ENCODE measurements at places on chromosomes 13 and 19. TPM values are rescaled to one million over a fixed set of nuclear protein-coding genes. Genes with fewer than 3 reads are reported as not detected.

GRCh38 chr13:36328821-36329220, 17.4 kb downstream of the SPART start:
- peaks cover 40% of the 10 kb centered on the region for H3K36me3 ChIP-seq
- no peaks in the 10 kb centered on the region for H3K27me3 ChIP-seq
- DNase-seq = no peak
- H3K4me1 ChIP-seq = peaks cover 10% of the 10 kb centered on the region
- H3K4me3 ChIP-seq = no peak overlapping the region

FGF22 gene
- total RNA-seq = not detected

GRCh38 chr13:23622985-23623384, 52.8 kb downstream of the TNFRSF19 start:
- H3K27me3 ChIP-seq = peaks cover 2% of the 10 kb centered on the region
- no peak overlapping the region for H3K4me3 ChIP-seq
- no peak for DNase-seq

SHISA7 gene
- total RNA-seq = not detected

- no peak overlapping the region for H3K27ac ChIP-seq
- no peak for DNase-seq
- H3K4me3 ChIP-seq = no peak overlapping the region
- H3K4me1 ChIP-seq = no peaks in the 10 kb centered on the region
- H3K27me3 ChIP-seq = no peaks in the 10 kb centered on the region
These were observed 1440.3 kb downstream of the PCDH9 start for GRCh38 chr13:65789815-65790214.

DNA sequence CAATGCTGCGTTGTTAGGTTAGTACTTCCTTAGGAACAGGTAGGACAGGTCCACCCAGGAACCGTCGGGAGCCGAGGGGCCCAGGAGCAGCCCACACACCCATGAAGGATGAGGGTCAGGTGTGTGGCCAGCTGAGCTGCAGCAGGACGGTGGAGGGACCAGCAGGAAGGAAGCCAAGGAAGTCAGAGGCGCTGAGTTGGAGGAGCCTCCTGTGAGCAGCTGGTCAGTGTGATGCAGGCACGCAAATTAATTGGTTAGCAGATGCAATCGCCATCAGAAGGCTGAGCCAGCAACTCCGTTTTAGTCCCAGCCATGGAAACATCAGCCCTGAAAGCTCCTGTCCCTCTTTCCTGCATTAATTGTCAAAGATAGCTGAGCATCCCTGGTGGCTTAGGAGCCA, 114.9 kb upstream of the SOX1 start:
- H3K27ac ChIP-seq = no peak overlapping the region

VSTM2B gene
- total RNA-seq = not detected

DNA sequence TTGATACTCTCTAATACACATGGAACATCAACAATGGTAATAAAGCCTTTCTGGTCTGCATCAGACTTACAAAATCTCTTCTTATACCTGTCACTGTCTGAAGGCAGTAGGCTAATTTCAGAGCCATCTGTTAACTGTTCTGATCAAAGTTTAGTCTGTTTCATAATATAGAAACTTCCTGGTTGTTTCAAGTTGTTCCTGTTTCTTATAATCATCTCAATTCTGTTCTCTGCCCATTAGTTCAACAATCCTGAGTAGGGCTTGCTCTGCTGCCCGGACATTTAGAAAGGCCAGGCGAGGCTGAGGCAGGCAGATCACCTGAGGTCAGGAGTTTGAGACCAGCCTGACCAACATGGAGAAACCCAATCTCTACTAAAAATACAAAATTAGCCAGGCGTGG, 5.4 kb upstream of the ZSCAN5A start:
- no peak for DNase-seq
- no peak overlapping the region for H3K4me3 ChIP-seq
- peaks cover 10% of the 10 kb centered on the region for H3K4me1 ChIP-seq
- no peak overlapping the region for H3K27ac ChIP-seq

- no peak overlapping the region for H3K27ac ChIP-seq
- DNase-seq = no peak
- H3K36me3 ChIP-seq = no peaks in the 10 kb centered on the region
- no peaks in the 10 kb centered on the region for H3K4me1 ChIP-seq
These were observed 348.0 kb downstream of the TEX29 start for GRCh38 chr13:111668451-111668850.

- H3K27me3 ChIP-seq = peaks cover 2% of the 10 kb centered on the region
- no peak overlapping the region for H3K27ac ChIP-seq
- DNase-seq = no peak
These were observed 53.0 kb downstream of the MRPL57 start for GRCh38 chr13:21229241-21230024.

Data from activated CD4-positive, alpha-beta T cell treated with anti-CD3 and anti-CD28 coated beads, Interleukin-2, amount 10 ng/mL, durations not matched to agents 7 days and 5 days (primary cell).